Nephron progenitor cell (in vitro differentiated cells): ENCODE measurements at places on chromosomes 13 and 19.
A peak's percentile ranks its signal among the peaks of the same experiment; 100 is the strongest.

DNA sequence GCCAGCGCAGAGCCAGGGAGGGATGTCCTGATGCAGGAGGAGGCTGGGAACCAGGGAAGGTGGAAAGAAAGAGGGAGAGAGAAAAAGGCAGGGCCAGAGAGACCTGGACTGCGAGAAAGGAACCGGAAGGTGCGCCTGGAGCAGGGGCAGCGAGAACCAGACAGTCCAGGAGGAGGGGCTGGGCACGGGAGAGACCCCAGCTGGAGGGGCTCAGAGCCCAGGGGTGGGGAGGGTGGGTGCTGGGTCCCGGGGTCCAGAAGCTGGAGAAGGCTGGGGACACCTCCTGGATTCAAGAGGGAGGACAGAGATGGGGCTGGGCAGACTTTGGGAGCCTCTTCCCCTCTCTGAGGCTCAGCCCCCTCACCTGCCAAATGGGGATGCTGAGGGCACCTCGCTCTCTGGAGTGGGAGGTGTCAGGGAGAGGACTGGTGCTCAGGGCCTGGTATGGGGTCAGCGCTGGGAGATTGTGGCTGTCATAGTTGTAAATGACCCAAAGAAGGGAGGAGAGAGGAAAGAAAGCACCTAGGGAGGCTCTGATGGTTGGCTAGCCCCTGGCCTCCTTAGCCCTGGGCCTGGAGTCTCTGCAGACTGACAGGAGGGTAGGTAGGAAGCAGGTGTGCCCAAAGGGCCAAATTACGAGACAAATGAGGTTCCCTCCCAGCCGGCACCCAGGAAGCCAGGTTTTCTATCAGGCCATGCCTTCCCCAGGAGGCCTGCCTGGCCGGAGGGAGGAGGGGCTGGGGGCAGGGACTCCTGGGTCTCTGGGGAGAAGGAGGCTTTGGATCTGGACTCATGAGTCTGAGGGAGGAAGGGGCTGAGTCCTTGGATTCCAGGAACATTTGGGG lies 1.3 kb upstream of the SPACA6 start:
- DNase-seq, result peak; percentile 18

- no peak for DNase-seq
Measured at GRCh38 chr19:35458731-35459391, 10.8 kb downstream of the FFAR2 start.

DNA sequence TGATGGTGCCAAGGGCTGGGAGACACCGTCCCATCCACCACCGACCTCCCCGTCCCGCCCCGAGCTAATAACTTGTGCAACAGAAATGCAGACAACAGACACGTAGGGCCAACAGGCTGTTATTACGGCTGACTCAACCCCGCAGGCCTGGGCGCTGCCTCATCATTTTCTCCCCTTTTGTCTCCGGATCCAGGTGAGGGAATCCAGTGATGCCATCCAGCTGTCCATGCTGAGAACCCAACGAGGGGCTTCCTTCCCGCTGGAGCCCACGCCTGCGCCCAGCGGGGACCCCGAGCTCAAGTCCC lies 6.4 kb upstream of the DIRAS1 start:
- no peak for DNase-seq

- DNase-seq, result no peak
Measured at GRCh38 chr13:46468570-46469463, 81.8 kb upstream of the RUBCNL start.

GRCh38 chr19:55189403-55189835 lies 9.3 kb upstream of the SYT5 start:
- DNase-seq, result no peak
